ENCODE measurements at places on chromosomes 7 and 10. TPM values are rescaled to one million over a fixed set of nuclear protein-coding genes. Genes with fewer than 3 reads are reported as not detected.

TUBB8 gene
- total RNA-seq: not detected

ADO gene
- 19.7 TPM for total RNA-seq

FOXP2 gene
- not detected for total RNA-seq

RTKN2 gene
- 1.4 TPM for total RNA-seq

HKDC1 gene
- total RNA-seq: 19.3 TPM

FAM13C gene
- not detected for total RNA-seq

All from A549 treated with CpdA at 1 μM for 4 hours (cell line).